Regular cardiac myocyte (primary cell): ENCODE measurements at places on chromosomes 6 and 20. TPM values are rescaled to one million over a fixed set of nuclear protein-coding genes. Genes with fewer than 3 reads are reported as not detected.

GPSM3 gene
- 1.5 and 1.7 TPM in 2 replicates for total RNA-seq

BPIFB2 gene
- not detected in 2 replicates for total RNA-seq

GRIK2 gene
- total RNA-seq, result 0.38 and 1.1 TPM in 2 replicates

TP53TG5 gene
- total RNA-seq, result under 0.01 TPM in 1 of 2 replicates, not detected in the other

CFAP61 gene
- 0.19 TPM in 1 of 2 replicates, not detected in the other for total RNA-seq

ADGB gene
- total RNA-seq, result not detected in 2 replicates

PGC gene
- total RNA-seq, result not detected in 2 replicates

GMPR gene
- 7.6 and 8.1 TPM in 2 replicates for total RNA-seq

KCNK17 gene
- total RNA-seq, result not detected in 2 replicates

FGD2 gene
- total RNA-seq, result not detected in 2 replicates

RPS10 gene
- 3,512 and 4,909 TPM in 2 replicates for total RNA-seq

DEFB123 gene
- total RNA-seq, result not detected in 2 replicates

SLC22A23 gene
- total RNA-seq, result 9.4 and 21.1 TPM in 2 replicates

SLC29A1 gene
- total RNA-seq, result 11.3 and 28.6 TPM in 2 replicates

GGTLC1 gene
- not detected in 2 replicates for total RNA-seq

PPP2R5D gene
- total RNA-seq, result 39.7 and 47.4 TPM in 2 replicates

GABRR2 gene
- total RNA-seq, result 0.19 and 0.56 TPM in 2 replicates

SYTL3 gene
- total RNA-seq, result 3.6 and 6.8 TPM in 2 replicates

FRK gene
- 0.58 and 0.85 TPM in 2 replicates for total RNA-seq

ELOVL4 gene
- 6.2 and 7.3 TPM in 2 replicates for total RNA-seq

PACSIN1 gene
- total RNA-seq, result not detected in 2 replicates

SYNDIG1 gene
- 0.58 and 1.4 TPM in 2 replicates for total RNA-seq

SNTA1 gene
- total RNA-seq, result 14.4 and 29.9 TPM in 2 replicates

SLC13A3 gene
- 0.38 and 2.3 TPM in 2 replicates for total RNA-seq

PRDM1 gene
- 0.58 and 2.0 TPM in 2 replicates for total RNA-seq

PRPH2 gene
- total RNA-seq, result 0.58 and 0.85 TPM in 2 replicates

SLC52A3 gene
- not detected in 2 replicates for total RNA-seq

ULBP3 gene
- total RNA-seq, result 7.3 and 16.7 TPM in 2 replicates

BMP5 gene
- total RNA-seq, result 0.38 and 1.1 TPM in 2 replicates

KCNB1 gene
- total RNA-seq, result under 0.01 TPM in 2 replicates

SAPCD1 gene
- 0.19 and 0.85 TPM in 2 replicates for total RNA-seq

EPHA7 gene
- 0.28 and 1.3 TPM in 2 replicates for total RNA-seq

CLVS2 gene
- total RNA-seq, result not detected in 2 replicates

CTAGE9 gene
- not detected in 2 replicates for total RNA-seq
